ENCODE measurements at places on chromosomes 4 and X. TPM values are rescaled to one million over a fixed set of nuclear protein-coding genes. Genes with fewer than 3 reads are reported as not detected.

Gene LRP2BP
- 0.65 TPM for total RNA-seq

Gene MCF2
- 0.43 TPM for total RNA-seq

Gene GRIA3
- not detected for total RNA-seq

GRCh38 chr4:76532805-76533204 lies 97.8 kb downstream of the SHROOM3 start:
- H3K27me3 ChIP-seq = peaks cover 10% of the 10 kb centered on the region
- H3K36me3 ChIP-seq = no peaks in the 10 kb centered on the region
- DNase-seq = no peak
- no peaks in the 10 kb centered on the region for H3K4me1 ChIP-seq

DNA sequence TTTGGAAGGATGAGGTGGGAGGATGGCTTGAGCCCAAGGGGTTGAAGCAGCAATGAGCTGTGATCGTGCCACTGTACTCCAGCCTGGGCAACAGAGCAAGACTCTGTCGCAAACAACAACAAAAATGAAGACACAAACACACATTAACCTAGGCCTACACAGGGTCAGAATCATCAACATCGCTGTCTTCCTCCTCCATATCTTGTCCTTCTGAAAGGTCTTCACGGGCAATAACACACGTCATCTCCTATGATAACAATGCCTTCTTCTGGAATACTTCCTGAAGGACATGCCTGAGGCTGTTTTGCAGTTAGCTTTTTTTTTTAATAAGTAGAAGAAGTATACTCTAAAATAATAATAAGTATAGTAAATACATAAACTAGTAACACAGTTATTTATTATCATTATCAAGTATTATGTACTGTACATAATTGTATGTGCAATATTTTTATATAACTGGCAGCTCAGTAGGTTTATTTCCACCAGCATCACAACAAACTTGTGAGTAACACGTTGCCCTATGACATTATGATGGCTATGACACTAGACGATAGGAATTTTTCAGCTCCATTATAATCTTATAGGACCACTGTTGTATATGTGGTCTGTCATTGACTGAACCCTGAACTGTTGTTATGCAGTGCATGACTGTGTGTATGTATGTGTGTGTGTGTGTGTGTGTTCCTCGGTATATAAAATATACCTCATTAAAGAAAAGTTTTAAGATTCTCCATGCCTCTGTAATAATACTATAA lies 69.2 kb upstream of the MAML3 start:
- H3K4me3 ChIP-seq = no peak overlapping the region
- no peak overlapping the region for H3K27ac ChIP-seq
- H3K27me3 ChIP-seq = peaks cover 24% of the 10 kb centered on the region

GRCh38 chrX:153781428-153782047 lies 697 bp downstream of the SRPK3 start:
- H3K4me1 ChIP-seq = no peaks in the 10 kb centered on the region
- H3K27me3 ChIP-seq = peaks cover 6% of the 10 kb centered on the region
- no peak overlapping the region for H3K4me3 ChIP-seq
- no peak for DNase-seq
- peaks cover 6% of the 10 kb centered on the region for H3K36me3 ChIP-seq

DNA sequence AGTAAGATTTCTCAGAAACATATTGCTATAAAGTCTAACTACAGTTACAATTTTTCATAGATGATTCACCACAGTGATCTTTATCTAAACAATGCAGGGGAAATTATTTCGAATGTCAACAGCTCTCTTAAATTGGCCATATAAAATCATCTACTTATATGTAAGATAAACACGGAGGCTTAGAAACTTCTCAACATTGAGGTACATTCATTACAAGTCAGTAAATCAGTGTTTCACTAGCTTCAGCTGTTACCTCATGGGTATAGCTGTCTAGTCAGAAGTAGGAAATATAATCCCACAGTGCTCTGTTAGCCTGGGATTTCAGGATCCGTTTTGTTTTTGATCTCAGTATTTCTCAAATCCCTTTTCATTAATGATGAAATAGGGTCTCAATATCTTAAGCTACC lies 43.2 kb downstream of the PCDH7 start:
- no peak overlapping the region for H3K27ac ChIP-seq
- H3K27me3 ChIP-seq = no peaks in the 10 kb centered on the region
- no peak overlapping the region for H3K4me3 ChIP-seq
- H3K4me1 ChIP-seq = no peaks in the 10 kb centered on the region

DNA sequence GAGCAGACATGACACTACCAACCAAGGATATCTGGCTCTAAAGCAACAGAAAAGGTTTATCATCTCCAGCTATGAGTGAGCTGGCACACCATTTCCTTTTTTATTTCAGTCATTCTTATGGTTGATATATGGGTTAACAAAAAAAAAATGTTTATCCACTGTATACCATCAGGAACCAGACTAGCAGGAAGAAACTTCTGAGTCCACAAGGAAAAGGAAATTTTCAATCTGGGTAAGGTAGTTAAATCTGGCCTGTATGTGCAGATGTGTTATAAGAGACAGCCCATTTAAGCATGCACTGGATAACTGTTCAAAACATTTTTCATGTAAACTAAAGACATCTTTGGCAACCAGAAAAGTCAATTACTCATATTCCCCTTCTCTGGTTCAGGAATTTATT lies 35.0 kb downstream of the AMMECR1 start:
- H3K4me1 ChIP-seq = peaks cover 4% of the 10 kb centered on the region
- no peak for DNase-seq
- H3K4me3 ChIP-seq = no peak overlapping the region
- H3K27me3 ChIP-seq = no peaks in the 10 kb centered on the region
- peaks cover 2% of the 10 kb centered on the region for H3K36me3 ChIP-seq

GRCh38 chr4:117596917-117597480 lies 437.3 kb upstream of the NDST3 start:
- no peak overlapping the region for H3K4me3 ChIP-seq
- no peak for DNase-seq
- no peaks in the 10 kb centered on the region for H3K4me1 ChIP-seq
- no peak overlapping the region for H3K27ac ChIP-seq

GRCh38 chr4:61425315-61425714 lies 225.2 kb downstream of the ADGRL3 start:
- no peak overlapping the region for H3K4me3 ChIP-seq
- H3K36me3 ChIP-seq = no peaks in the 10 kb centered on the region
- H3K27ac ChIP-seq = no peak overlapping the region
- H3K4me1 ChIP-seq = no peaks in the 10 kb centered on the region
- DNase-seq = no peak

- DNase-seq = no peak
- no peaks in the 10 kb centered on the region for H3K4me1 ChIP-seq
- H3K36me3 ChIP-seq = no peaks in the 10 kb centered on the region
Measured at GRCh38 chr4:143598816-143599215, 85.3 kb downstream of the SMARCA5 start.

DNA sequence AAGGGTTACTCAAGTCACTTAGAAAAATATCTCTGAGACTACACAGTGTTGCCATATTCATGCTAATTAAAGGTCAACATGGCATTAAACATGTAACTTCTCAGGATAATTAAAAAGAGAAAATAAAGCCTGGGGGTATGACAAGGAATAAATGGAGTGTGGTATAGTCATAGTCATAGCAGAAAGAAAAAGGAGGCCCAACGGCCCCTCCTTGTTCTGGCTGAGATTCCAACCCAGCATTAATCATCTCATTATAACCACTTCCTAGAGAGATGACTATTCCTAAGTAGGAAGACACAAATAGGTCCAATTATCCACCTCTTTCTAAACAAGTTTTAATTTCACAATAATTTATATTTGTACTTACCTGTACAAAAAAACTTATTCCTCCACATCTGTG lies 778.4 kb upstream of the AADAT start:
- H3K4me3 ChIP-seq = no peak overlapping the region
- no peak for DNase-seq
- no peaks in the 10 kb centered on the region for H3K36me3 ChIP-seq
- no peaks in the 10 kb centered on the region for H3K4me1 ChIP-seq
- no peaks in the 10 kb centered on the region for H3K27me3 ChIP-seq

DNA sequence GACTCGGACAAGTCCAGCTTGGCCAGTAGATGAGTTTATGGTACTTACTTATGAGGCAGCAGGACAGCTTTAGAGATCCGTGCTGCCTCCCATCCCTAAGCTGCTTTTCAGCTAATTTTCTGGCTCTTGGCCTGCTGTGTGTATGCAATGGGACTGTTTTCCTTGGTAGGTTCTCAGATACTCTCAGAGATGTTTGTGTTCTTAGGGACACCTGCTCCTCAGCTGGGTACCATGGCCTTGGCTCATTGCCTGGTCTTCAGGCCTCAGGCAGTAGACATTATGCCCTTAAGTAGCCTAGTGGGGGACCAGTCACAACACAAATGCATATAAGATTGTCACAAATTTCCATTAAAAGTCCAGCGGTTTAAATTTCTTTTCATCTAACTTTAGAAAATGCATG lies 688.0 kb downstream of the PCDH7 start:
- H3K27ac ChIP-seq = no peak overlapping the region
- H3K27me3 ChIP-seq = no peaks in the 10 kb centered on the region
- no peaks in the 10 kb centered on the region for H3K36me3 ChIP-seq
- H3K4me1 ChIP-seq = no peaks in the 10 kb centered on the region

DNA sequence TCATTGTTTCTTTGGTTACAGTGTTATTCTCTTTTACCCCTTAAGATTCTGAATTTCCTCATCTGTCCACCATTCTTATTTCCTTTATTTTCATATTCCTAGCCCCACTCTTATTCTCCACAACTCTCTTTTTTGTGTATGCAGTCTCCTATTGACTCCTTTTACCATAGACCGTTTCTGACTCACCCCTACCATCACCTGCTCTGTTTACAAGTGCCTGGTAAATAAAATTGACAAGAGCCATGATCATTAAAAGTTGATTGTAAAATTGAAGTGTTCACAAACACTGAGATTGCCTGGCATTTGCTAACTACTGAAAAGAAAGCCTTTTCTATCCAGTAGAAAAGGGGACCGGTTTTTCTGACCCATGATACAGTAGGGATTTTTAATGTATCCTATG lies 54.4 kb downstream of the MRPL1 start:
- H3K4me1 ChIP-seq = peaks cover 12% of the 10 kb centered on the region
- peaks cover 43% of the 10 kb centered on the region for H3K36me3 ChIP-seq

DNA sequence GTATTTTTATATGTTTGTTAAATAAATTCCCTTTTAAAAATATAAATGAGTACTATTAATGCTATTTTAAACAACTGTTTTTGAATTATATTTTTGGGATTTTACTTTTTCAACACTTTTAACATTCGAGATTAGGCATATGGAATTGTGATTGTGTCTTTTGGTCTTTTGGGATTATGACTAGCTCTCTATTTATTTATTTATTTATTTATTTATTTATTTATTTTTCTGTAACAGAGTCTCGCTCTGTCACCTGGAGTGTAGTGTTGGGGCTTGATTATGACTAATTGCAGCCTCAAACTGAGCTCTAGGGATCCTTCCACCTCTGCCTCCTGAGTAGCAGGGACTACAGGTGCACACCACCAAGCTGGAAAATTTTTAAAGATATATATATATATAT lies 1101.6 kb downstream of the FAM133A start:
- H3K4me1 ChIP-seq = no peaks in the 10 kb centered on the region
- H3K36me3 ChIP-seq = no peaks in the 10 kb centered on the region
- H3K27me3 ChIP-seq = no peaks in the 10 kb centered on the region
- no peak overlapping the region for H3K27ac ChIP-seq

GRCh38 chrX:3462166-3462508 lies 115.7 kb upstream of the MXRA5 start:
- H3K27me3 ChIP-seq = no peaks in the 10 kb centered on the region
- H3K4me1 ChIP-seq = no peaks in the 10 kb centered on the region
- no peak for DNase-seq
- no peak overlapping the region for H3K4me3 ChIP-seq
- no peaks in the 10 kb centered on the region for H3K36me3 ChIP-seq

DNA sequence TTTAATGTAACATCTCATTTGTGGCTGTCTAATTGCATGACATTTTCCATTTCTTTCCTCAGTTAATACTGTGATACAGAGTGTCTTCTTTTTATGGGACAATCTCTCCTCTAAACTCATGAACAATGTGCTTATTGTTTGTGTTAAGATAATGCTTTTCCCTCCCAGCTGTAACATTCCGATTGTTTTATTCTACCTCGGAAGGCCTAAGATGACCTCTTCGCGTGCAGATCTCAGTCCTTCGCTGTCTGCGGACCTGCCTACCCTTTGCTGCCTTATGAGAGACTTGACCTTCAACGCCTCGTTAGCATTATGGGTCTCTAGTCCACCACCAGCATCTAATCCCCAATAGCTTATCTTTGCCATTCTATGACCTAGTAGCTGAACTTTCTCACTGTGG lies 29.8 kb upstream of the ZFP42 start:
- H3K4me3 ChIP-seq = no peak overlapping the region
- no peak overlapping the region for H3K27ac ChIP-seq
- no peaks in the 10 kb centered on the region for H3K27me3 ChIP-seq

DNA sequence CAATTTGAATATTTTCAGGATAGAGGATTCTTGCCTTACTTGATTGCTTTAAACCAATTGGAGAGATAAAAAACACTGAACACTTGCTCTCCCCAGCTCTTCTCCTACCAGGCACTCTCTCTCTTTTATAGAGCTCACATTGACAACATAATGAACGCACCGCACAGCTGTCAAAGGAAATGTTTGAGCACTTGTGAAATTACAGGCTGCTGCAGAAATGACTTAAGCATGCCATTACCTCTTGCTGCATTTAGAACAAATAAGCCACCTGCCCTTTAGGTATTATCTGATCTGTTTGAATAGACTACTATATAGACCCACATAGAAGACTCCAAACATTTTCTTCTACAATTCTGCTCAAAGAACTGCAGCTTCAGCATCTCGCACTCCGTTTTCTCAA lies 227.7 kb downstream of the C4orf33 start:
- H3K4me1 ChIP-seq = no peaks in the 10 kb centered on the region
- H3K36me3 ChIP-seq = no peaks in the 10 kb centered on the region
- H3K27me3 ChIP-seq = no peaks in the 10 kb centered on the region
- no peak for DNase-seq
- H3K27ac ChIP-seq = no peak overlapping the region

DNA sequence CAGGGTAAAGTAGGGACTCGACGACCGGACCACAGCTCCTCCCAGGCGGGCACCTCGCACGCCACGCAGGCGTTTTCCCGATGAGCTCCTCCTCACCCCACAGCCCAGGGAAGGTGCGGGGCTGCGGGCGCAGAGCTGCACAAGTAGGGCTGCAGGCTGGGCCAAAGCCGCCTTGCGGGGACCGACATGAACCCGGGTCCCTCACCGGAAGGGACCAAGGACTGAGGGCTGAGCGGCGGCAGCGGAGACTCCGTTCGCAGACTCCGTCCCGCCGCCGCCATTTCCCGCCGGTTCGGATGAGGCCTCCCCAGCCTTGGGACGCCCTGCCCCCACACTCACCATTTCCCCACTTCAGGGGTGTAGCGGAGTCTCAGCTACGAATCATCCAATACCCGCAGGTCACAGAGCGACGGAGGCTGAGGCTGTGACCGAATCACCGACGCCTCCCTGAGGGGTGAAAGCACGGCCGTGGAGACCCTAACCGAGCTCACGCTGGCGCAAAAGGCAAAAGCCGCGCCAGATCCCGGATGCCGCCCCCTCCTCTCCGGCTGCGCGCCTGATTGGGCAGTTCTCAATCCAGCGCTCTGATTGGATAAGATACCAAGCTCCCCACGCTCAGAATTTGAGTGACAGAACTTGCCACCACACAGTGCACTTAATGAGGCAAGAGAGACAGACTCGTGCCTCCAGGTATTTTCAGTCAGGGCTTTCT lies at the start of gene ZNF732:
Gene ZNF732, minus strand, starts transcription at position 506 of the 712 bp plus-strand sequence. Its CDS starts 164 bp downstream, at position 342.
- DNase-seq = no peak
- H3K27me3 ChIP-seq = no peaks in the 10 kb centered on the region
- H3K27ac ChIP-seq = no peak within 1 kb of the TSS
- no peaks in the 10 kb centered on the region for H3K4me1 ChIP-seq
- H3K4me3 ChIP-seq = no peak within 1 kb of the TSS

- no peaks in the 10 kb centered on the region for H3K27me3 ChIP-seq
- DNase-seq = no peak
- no peaks in the 10 kb centered on the region for H3K36me3 ChIP-seq
Measured at GRCh38 chrX:23493941-23494374, 159.3 kb downstream of the PTCHD1 start.

Data from activated CD4-positive, alpha-beta T cell treated with anti-CD3 and anti-CD28 coated beads, Interleukin-2, amount 10 ng/mL, durations not matched to agents 24 days and 14 days (primary cell).